Cardiac septum (tissue), 1 donor: ENCODE measurements at places on chromosomes 12 and 14. TPM values are rescaled to one million over a fixed set of nuclear protein-coding genes. Genes with fewer than 3 reads are reported as not detected.

GRCh38 chr14:69484444-69485314 is at the start of gene PLEKHD1:
TSS of gene PLEKHD1 (plus strand) at chr14:69484728. CDS start at chr14:69484966, 238 bp downstream.
- peak; percentile 68 for DNase-seq

SOAT2 gene
- not detected for total RNA-seq

DNA sequence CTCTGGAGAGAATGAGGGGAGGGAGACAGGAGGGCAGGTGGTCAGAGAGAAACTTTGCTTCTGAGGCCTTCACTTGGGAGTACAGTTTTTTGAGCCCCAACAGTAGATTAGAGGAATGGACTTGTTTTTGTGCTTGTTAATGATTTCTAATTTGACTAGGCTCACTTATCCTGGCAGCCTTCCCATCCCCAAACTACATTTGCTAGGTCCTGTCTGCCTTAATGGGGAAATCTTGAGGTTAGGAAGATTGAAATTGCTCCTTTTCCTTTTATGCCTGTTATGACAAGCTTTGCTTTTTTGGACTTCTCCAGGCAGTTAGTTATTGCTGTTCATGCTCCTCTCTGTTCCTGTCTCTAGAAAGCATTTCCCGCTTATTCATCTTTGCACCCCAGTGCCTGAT is 37.7 kb downstream of the SYNE2 start:
- DNase-seq, result no peak

DNA sequence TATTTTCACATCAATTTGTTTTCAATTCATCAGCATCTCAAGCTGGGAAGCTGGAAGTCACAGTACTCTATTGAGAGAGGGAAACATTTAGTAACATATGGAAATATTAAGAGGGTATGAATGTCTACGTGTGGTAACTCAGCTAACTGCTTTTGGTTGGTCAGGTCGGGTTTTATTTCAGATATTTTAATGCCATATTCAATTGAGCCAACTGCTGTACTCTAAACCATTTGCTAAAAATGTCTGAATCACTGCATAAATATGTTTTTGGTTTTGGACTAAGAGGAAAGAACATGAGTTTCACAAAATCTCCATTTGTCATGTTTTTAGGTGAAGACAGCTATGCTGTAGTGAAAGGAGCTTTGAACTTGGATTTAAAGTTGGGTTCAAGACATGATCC is 18.9 kb upstream of the PPFIBP1 start:
- no peak for DNase-seq

LMNTD1 gene
- total RNA-seq, result 0.51 TPM

CCDC38 gene
- total RNA-seq, result not detected

CLEC14A gene
- total RNA-seq, result 31.9 TPM

DNA sequence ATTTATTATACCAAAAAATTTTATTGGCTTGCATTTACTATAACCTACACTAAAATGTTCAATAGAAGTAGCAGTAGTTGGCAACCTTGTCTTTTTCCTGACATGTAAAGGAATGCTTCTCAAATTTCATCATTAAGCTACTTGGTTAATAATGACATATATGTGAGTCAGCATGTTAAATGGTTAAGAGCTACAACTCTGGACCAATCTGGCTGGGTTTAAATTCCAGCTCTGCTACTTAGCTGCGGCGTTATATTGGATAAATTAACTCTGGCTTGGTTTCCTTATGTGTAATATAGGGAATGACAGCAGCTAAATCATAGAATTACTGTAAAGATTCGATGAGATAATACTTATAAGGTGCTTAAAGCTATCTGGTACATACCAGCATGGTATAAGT is 53.7 kb upstream of the OTOGL start:
- DNase-seq, result no peak

- no peak for DNase-seq
These were observed 27.6 kb upstream of the SEL1L start for GRCh38 chr14:81561084-81561775.

DNA sequence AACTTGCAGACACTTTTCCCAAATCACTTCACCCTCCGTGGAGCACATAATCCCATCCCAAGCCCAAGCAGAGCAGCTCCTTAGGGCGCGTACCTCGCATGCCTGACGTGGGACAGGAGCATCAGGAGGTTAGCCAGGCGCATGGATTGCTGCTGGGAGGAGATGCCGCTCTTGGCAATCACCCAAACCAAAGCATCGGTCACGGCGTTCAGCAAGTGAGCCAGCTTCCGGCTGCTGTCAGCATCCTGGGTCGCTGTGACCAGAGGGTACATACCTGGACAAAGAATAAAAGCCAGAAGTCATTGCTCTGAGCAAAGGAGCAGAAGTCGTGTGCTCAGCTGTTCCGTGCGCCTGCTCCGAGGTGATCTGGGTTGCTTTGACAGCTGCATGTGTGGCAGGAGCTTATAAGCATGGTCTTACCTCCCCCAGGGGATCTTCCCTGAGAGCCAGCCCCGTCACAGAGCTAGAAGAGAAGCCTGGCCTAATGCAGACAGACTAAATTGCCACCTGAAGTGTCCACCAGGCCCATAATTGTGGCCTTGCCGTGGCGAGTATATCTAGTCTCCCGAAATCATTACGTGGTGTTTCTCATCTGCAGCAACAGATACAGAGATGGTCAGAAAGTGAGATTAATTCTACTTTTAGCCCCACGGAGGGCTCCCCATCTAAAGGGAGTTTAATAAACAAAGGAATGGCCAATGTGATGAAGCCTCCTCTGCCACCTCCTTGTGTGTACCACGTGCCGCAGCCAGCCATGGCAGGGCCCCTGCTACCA is 59.1 kb downstream of the ESR2 start:
- no peak for DNase-seq

BCL11B gene
- 0.16 TPM for total RNA-seq

ISM2 gene
- not detected for total RNA-seq

DNA sequence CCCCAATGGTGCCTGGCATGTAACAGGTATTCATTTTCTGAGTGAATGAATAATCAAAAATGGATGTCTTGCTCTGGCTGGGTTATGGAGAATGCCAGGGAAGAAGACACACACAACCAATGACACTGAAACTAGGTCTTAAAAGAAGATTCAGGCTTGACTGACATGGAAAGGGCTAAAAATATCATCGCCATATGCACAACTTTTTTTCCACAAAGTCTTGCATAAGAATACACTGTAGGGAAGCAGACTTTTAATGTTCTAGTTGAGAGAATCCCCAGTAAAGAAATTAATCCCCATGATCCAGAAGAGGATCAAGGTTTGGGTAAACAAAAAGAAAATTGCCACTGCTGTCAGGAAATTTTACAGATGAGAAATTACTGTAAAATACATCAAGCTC is 116.4 kb downstream of the SLC2A13 start:
- no peak for DNase-seq

HCAR2 gene
- total RNA-seq, result 0.59 TPM

FOXG1 gene
- total RNA-seq, result not detected

DIO2 gene
- total RNA-seq, result 32.0 TPM

GRCh38 chr14:34164162-34164864 is 213.4 kb upstream of the EGLN3 start:
- DNase-seq, result no peak

NKX2-1 gene
- total RNA-seq, result not detected

GRCh38 chr12:113186033-113186365 is 478 bp downstream of the RITA1 start:
- no peak for DNase-seq

- no peak for DNase-seq
These were observed 2.4 kb downstream of the ADCY4 start for GRCh38 chr14:24332268-24332993.

LHX5 gene
- not detected for total RNA-seq

GRCh38 chr12:54286042-54287030 is 5.8 kb downstream of the HNRNPA1 start:
- no peak for DNase-seq

TAS2R42 gene
- not detected for total RNA-seq

- no peak for DNase-seq
These were observed 76.3 kb downstream of the PHLDA1 start for GRCh38 chr12:75955251-75955650.

DNA sequence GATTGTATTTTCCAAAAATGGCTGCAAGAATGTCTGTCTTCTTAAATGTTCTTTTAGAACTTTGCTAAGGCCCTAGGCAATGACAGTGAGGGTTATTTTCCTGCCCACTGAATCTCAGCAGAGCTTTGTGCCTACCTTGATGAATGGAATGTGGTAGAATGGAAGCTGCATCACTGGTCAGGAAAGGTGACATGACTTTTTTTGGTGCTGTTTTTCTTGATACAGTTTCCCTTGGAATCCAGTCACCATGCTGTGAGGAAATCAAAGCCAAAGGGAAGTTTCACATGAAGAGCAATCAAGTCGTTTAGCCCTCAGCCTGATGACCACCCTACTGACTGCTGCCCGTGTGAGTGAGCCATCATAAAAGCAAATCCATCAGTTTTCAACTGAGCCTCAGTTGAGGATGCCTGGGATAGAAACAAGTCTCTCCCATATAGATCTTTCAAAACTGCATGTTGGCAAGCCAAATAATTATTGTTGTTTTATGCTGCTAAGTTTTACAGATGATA is 886.0 kb upstream of the FBXO33 start:
- no peak for DNase-seq

DNA sequence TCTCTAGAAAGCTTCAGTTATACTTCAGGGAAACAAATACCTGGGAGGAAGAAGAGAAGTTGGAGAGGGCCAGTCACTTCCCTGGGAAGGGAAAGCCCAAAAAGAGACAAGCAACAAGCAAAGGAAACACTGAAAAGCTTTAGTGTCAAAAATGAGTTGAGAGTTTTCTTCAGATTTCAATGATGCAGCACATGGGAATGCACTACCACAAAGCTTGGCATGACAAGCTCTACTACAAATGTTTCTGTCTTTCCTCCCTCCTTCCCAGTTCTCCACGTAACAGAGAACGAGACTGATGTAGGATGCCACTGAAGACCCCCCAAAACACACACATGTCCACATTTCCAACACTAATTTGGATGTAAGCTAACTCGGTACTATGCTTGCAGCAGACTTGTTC is 26.8 kb upstream of the ADAMTS20 start:
- no peak for DNase-seq

- no peak for DNase-seq
These were observed 556.9 kb downstream of the SLC16A7 start for GRCh38 chr12:60152756-60153155.

DNA sequence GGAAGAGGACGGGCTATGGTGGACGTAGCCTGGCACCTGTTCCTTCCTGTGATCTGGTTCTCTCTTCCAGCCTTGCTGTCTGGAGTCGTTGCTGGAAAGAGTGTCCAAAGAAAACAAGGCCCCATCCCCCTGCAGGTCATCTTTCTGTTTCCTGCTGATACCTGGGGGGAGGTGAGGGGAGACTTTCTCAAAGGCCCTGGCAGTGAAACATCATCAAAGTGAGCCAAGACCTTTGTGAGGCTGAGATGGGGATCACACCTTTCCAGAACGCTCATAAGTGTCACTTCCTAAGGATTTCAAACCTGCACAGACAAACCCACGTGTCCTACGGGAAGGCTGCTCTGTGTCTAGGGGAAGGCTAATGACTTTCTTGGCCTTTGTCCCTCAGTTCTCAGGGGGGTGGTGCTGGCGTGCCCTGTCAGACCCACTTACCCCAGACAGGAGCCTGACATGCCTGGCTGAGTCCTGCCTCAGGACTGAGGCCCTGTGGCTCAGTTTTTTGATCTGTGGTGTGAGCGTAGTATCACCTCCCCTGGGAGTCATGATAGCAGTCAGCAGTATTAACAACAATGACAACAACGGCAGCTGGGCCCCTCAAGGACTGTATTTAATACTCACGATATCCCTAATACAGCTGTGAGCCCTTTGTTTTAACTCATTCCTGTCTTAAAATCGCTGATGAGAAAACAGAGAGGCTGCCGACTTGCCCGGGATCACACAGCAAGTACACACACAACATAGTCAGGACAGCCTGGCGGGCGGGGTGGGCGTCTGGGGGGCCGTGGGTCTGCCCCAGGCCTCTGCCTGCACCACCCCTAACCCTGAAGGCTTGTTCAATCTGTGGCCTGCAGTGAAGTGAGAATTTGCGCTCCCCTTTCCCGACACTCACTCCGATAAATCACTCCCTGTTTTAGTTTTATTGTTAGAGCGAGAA is 235.2 kb downstream of the SLC41A2 start:
- no peak for DNase-seq

DNA sequence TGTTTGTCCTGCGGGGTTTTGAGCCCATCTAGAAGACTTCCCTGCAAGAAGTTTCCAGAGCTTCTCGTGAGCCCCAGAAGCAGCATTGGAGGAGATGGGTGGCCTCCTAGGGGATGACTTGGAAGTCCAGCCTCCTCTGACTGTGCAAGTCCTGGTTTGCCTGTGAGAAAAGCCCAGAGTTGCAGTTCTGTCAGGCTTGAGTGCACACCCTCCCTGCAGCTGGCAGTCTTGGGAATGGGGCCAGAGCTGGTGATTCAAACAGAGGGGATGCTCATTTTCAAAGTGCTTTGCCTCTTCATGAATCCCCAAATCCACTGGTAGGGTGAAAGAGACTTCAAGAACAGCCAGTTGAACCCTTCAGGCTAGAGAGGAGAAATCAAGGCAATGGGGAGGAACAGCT is 3.9 kb upstream of the PPP1R1A start:
- no peak for DNase-seq

GRCh38 chr14:87158283-87158682 is 834.7 kb downstream of the GALC start:
- DNase-seq, result no peak

DNA sequence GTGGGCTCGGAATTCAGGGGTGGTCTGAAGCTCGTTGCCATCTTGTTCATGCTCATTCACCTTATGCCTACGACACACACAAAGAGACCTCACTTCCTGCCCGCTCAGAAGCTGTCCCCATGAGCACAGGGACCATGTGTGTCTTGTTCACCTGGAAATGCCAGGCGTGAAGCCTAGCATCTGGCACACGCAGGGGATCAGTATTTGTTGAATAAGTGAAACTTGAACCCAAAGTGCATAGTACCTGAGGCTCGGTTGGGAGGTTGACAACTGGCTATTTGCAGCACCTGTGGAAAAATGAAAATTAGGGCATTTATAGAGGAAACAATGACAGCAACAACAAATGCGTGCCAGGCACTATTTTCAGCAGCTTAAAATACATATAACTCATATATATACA is 5.4 kb downstream of the C12orf43 start:
- no peak for DNase-seq

TAS2R7 gene
- total RNA-seq, result not detected

- DNase-seq, result no peak
These were observed 10.1 kb downstream of the SLC25A29 start for GRCh38 chr14:100296106-100296651.

GRCh38 chr14:99242816-99243721 is 28.9 kb downstream of the BCL11B start:
- no peak for DNase-seq

DACT1 gene
- 3.2 TPM for total RNA-seq

DNA sequence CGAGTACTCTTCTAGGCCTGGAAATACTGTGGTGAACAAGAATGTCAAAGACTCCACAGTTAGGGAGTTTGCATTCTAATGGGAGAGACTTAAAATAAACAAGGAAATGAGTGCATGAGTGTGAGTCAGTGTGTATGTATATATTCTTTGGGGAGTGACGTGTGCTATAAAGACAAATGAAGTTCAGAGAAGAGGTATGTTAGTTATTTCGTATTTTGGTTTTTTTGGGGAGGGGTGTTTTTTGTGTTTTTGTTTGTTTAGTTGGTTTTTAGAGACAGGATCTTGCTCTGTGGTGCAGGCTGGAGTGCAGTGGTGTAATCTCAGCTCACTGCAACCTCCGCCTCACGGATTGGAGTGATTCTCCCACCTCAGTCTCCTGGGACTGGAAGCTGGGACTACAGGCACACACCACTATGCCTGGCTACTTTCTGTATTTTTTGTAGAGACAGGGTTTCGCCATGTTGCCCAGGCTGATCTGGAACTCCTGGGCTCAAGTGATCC is 74.3 kb downstream of the SRGAP1 start:
- no peak for DNase-seq

KRT3 gene
- not detected for total RNA-seq

- DNase-seq, result no peak
These were observed 46.9 kb upstream of the FLRT2 start for GRCh38 chr14:85483037-85483436.

OR4Q3 gene
- total RNA-seq, result not detected
